ENCODE measurements at places on chromosomes 5 and 9.

DNA sequence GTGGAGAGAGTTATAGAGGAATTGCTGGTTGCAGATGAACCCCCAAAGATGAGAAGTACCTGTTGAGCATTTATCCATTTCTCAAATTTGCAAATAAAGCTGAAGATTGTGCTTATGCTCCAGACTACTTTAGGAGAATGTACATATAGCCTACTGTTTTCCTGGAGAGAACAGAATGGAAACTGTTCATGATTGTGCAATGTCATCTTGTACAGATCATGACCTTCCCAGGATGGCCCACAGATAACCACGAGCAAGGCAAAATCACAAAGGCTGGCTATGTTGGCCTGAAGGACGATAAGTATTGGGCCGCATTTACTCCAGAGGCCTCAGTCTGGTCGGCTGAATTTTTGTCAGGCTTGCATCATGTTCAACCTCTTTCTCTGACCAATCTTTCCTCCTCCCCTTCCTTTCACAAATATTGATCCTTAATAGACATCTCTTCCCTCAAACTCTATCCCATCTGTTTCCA is 28.5 kb upstream of the RICTOR start:
- DNase-seq: no peak

- DNase-seq: no peak
Measured at GRCh38 chr5:160165137-160166068, 46.2 kb upstream of the PWWP2A start.

DNA sequence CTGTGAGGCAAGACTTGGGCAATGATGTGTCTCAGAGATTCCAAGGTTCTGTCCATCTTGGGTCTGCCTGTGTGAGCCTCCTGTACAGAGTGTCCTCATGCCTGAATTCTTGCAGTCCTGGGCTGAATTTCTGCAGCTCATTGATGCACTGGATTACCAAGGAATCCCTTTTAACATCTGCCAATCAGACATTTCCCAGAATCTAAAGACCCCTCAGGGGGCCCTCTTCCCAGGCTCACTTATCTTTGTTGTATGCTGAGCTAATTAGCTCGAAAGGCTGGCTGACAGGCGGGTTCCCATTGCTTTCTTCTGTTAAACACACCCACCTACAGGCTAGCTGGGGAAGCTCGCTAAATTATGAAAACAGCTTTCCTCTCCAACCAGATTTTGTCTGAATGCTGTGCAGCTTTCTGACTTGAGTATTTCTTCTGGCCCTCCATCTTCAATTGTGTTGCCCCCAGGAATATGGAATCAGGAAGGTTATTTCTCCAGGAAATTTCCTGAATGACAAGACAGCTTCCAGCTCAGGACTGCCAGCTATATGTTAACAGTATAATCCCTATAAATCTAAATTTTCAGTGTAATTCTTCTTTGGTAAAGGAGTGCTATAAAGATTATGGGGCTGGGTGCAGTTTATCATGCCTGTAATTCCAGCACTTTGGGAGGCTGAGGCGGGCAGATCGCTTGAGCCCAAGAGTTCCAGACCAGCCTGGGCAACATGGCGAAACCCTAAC is at the start of gene LIX1:
LIX1 (minus strand) TSS at position 91 of the 734 bp plus-strand sequence; CDS start at position 56, 35 bp downstream.
- DNase-seq: no peak

GRCh38 chr5:1507457-1507856 is 16.3 kb downstream of the LPCAT1 start:
- no peak for DNase-seq

DNA sequence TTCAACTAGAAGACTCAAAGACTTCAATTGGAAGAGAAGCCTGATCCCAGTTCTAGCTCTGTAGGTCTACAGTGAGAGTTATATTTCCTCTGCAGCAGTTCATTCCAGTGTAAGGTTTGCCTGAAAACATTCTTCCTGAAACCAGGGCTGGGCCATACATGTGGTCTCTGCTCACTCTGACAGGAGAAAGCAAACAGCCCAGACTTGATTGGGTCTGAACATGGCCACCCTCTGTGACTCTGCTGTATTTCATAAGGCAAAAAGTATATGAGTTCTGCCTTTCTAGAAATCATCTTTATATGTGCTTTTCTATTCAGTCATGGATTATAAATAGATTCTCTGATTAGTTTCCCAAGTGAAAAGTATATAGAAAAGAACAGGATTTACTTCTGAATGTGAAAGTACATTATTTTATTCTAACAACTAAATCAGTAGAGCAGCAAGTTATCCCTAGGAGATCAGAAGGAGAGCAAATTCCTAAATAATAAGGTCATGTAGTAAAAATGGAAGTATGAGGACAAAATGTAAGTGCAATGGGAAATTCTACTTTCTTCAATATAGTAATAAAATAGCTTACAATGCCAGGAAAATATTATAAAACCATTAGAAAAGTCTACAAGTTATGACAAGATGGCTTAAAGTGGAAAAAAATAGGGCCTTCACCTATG is 144.3 kb downstream of the EFNA5 start:
- DNase-seq: no peak
